ENCODE measurements at places on chromosomes 16 and 17.
A peak's percentile ranks its signal among the peaks of the same experiment; 100 is the strongest.

GRCh38 chr17:38916771-38917170, 8.6 kb upstream of the LASP1NB start:
- no peak for DNase-seq

- no peak for DNase-seq
Observed at GRCh38 chr16:78275420-78275819, 176.0 kb downstream of the WWOX start.

GRCh38 chr17:10118788-10119130, 79.6 kb downstream of the GAS7 start:
- DNase-seq = no peak

- DNase-seq = no peak
Observed at GRCh38 chr16:86929057-86929871, 350.9 kb downstream of the FOXL1 start.

GRCh38 chr16:23847948-23848347, 12.2 kb downstream of the PRKCB start:
- no peak for DNase-seq

DNA sequence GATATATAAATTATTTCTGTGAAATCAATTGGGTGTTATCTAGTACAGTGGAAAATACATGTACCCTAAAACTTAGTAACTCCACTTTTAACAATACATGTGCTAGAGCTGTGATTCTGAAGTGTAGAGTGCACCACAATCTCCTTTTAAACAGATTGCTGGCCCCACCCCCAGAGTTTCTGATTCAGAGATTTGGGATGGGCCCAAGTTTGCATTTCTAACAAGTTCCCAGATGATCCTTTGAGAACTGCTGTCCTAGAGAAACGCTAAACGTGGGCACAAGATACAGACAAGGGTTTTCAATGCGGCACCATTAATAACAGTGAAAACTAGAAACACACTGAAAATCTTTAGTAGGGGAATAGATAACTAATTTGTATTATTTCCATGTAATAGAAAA, 49.2 kb downstream of the NXPH3 start:
- no peak for DNase-seq

DNA sequence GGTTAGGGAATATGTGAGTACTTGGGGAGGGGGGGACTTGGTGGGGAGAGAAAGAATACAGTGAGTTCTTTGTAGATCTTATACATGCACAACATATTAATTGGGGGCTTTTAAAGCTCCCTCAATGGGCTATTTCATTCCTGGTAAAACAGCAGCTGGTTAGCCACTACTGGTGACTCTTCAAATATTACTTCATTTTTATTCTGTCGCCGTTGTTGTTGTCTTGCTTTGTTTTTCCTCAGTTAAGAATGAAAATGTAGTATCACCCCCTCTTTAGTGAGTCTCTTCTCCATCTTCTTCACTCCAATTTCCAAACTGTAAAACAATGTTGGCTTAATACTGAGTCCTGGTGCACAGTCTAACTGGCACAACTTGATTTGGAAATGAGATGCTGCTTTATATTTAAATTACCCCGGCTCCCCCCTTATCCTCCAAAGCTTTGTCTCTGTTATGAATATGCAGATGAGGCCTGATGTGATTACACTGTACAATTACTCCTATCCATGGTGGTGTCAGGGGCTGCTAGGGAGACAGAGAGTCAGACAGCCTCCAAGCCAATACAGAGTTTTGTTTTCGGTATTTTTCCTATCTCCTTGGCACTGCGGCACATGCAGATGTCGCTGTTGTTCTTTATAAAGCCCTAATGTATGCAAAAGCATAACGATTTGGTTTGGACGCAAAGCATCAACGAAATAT, 256.9 kb upstream of the PMFBP1 start:
- DNase-seq = no peak

DNA sequence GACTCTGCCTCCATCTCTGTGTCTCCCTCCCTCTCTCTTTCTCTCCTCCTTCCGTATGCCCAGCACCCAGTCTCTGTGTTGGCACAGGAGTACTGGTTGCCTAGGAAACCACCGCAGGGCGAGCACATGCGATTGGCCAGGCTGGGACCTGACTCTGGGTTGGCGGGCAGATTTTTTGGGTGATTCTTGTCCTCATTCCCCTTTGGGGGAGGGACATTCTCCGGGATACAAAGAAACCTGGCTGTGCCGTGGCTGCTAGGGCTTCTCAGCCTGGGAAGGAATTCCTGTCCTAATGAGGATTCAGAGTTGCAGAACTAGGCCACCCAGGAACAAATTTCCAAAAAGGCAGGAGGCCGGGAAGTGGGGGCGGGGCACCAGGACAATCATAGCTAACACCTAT, 168.9 kb downstream of the SHISA9 start:
- DNase-seq = no peak

DNA sequence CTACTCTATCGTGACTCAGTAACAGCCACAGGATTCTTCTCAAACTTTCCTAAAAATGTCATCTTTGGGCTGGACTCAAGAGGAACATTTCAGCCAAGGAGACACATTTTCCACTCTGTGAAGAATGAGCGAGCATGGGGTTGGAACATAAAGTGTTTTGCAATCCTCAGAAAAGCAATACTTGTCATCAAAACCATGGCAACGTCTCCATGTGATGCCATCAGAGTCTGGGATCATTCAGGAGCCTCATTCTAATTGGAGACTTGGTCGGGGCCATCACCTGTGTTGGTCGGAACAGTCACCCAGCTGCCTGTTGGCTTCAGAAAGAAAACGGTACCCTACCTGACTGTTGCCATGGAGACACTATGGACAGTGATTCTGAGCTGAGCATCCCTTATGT, 25.5 kb downstream of the MYOCD start:
- no peak for DNase-seq

GRCh38 chr16:23557779-23558702, 514 bp downstream of the UBFD1 start:
- no peak for DNase-seq

GRCh38 chr16:81384006-81384405, 60.6 kb upstream of the CMIP start:
- DNase-seq = no peak

DNA sequence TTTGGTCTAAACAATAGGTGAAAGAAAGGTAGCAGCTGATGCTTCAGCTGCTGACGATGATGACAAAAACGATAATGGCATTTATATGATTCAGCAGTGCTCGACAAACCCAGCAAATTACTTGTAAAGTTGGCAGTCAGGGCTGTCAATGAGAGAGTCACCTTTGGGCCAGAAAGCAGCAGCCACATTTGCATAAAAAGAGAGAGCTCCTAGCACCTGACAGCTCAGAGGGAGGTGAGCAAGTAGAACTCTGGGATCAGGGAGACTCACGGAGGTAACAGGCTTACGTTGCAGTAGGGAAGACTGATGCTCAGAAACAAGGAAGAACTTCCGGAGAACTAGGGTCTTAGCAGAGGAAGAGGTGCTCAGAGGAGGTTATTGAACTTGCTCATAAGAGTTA, 291.9 kb upstream of the ZFHX3 start:
- no peak for DNase-seq

DNA sequence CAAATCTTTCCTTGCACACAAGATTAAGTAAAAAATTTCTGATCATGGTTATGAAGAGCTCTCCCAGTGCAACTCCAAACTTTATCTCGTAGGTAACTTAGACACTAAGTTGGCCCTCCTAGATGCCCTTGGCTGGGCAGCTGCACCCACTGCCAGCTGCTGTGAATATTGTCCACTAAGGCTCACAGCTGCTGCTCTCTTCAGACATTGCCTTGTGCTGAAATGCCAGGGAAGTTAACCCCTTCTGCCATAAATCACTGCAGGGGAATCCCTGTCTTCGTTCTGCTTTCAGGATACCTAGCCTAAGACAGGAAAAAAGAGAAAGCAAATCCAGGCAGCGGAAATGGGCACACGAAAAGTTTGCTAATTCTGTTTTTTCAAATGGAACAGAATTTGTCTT, 106.4 kb downstream of the IRX5 start:
- no peak for DNase-seq

- no peak for DNase-seq
Observed at GRCh38 chr16:72372087-72373045, 200.4 kb upstream of the PMFBP1 start.

DNA sequence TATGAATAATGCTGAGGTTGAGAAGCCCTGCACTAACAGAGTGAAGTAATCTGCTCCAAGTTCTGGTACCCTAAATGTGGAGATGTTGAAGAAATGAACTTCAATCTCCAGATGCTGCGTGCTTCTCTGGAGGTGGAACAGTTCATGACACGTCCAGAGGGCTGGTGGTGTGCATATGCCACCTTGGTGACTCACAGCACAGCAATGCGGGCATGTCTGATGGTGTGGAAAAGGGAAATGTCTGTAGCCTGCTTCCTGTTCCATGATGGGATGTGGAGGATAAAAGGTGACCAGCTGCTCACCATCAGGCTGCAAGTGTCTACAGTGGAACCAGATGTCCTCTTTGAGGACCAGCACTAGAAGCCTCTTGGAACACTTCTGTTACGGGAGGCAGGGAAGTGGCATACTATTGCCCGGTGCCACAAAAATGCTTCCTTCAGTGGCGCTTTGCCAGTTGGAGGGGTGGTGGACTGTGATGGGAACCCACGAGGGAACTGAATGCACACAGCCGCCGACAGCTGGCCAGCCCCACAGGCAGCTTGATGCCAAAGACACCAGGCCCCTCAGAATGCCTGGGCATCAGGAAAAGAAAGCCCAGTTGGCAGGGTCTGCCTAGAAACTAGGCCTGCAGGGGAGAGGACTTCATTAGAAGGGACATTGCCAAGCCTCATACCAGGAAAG, 19.9 kb downstream of the SNX11 start:
- DNase-seq = peak; percentile 81

DNA sequence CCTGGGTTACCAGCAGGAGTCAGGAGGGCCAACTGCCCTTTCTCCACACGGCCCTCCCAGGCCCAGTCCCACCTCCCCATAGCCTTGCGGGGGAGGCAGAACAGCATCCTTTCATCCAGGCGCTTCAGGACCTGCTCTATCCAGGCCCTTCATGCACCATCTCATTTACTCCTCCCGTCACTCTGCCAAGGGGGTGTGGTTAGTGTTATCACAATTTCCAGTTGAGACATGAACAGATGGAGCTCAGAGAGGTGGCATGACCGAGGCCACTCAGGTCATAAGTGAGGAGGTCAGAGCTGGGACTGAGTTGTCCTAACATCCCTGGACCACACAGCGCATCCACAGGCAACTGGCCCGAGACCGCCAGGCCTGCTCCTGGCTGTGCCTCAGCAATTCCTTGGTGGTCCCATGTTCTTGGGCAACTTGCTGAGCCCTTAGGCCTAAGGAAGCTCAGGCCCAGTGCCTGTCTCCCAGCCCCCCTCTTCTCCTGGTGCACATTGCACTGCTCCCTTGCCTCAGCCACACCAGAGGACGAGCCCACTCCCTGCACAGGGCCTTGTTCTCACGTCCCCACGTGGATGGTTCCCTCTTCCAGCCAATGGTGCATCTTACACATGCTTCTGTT, 23.8 kb downstream of the C17orf100 start:
- no peak for DNase-seq

DNA sequence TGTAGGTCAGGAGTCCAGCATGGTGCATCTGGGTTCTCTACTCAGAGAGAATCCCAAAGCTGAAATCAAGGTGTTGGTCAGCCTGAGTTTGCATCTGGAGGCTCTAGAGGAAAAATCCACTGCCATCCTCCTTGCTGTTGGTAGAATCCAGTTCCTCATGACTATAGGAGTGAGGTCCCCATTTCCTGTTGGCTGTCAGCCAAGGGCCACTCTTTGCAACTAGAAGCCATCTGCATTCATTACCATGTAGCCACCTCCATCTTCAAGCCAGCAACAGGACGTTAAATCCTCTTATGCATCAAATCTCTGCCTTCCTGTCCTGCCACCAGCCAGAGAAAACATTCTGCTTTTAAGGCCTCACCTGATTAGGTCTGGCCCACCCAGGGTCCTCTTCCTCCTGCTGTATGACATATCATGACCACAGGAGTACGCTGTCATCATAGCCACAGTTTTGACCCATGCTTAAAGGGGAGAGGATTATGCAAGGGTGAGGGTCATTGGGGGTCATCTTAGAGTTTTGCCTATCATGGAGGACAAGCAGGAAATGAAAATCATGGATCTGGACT, 40.5 kb downstream of the DNAH9 start:
- DNase-seq = no peak

- no peak for DNase-seq
Observed at GRCh38 chr16:63876103-63876502, 1245.8 kb downstream of the CDH11 start.

DNA sequence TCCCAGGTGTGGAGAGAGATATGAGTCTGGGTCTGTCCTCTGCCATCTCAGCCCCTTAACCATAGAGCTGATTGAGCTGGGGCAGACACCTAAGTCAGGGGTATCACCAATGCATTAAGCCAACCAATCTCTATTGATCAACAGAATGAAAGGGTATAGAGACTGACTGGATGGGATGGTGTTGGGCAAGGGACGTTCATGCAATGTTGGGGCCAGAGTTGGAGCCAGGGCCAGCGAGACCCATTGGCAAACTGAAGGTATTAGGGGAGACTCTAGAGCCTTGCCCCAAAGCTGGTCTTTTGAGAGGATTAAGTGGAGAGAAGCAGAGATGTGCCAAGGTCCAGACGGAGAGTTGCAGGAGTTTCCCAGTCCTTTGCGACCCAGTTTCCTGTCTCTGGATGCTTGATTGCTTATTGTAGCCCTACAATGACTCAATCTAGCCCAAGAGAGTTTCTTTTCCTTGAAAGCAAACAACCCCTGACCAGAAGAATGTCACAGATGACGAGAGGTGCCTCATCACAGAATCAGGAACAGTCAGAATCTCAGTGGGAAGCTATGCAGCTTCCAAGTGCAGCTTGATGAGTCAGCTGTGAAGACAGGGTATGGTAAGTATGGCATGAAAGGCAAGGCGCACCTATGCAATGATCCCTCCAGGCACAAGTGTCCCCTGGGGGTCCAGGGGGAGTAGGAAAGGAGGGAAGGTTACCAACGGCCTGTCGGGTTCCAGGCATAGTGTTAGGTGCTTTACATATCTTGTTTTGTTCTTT, 137.2 kb downstream of the UTP18 start:
- DNase-seq = peak; percentile 91

- no peak for DNase-seq
Observed at GRCh38 chr16:74302341-74302740, 5.7 kb downstream of the PSMD7 start.

GRCh38 chr17:41008811-41009210, at the start of gene KRTAP3-1:
KRTAP3-1 (minus strand) TSS chr17:41009128; CDS start chr17:41009074, 54 bp downstream.
- no peak for DNase-seq

DNA sequence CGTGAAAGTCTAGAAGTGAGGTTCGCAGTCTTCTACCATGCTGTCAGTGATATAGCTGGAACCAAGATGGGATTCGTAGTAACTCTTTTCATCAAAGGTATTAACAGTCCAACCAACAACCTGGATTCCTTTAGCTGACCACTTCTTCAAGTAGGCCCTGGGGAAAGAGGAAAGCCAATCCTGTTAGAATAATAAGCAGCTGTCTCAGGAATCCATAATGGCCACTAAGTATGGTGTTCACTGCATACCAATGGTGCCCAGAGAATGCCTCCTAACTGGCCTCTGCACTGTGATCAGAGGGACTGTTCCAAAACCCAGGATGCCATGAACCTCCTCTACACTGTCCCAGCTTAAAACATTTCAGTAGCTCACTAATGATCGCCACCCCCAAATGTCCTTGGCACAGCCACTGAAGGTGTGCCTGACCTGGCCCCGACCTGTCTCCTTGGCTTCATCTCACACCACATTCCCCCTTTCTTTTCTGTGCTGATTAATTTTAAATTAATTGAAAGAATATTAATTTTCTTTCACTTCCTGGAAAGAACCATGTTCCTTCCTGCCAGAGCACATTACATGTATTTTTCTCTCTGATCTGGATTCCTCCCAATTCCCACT, 18.3 kb downstream of the GDE1 start:
- no peak for DNase-seq

All from A549 (cell line).